ENCODE measurements at places on chromosomes 6 and 20.

DNA sequence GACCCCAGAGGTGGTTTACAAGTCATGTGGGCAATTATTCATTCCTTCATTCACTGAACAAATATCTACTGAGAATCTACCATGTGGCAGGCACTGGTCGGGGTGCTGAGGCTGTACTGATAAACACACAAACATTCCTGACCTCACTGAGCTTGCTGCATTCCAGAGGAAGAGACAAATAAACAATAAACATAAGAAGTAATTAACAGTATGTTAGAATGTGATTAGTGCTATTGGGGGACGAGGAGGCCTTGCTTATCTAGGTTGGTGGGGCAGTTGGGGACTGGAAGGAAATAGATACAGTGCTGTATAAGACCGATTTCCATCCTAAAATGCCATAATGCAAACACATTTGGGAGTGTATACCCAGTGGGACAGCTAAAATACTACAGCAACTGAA, 44.1 kb downstream of the MAK start:
- no peak for DNase-seq

GRCh38 chr6:142679907-142680700, 264.9 kb downstream of the HIVEP2 start:
- no peak for DNase-seq

GRCh38 chr6:95352064-95352795, 225.1 kb upstream of the MANEA start:
- no peak for DNase-seq

DNA sequence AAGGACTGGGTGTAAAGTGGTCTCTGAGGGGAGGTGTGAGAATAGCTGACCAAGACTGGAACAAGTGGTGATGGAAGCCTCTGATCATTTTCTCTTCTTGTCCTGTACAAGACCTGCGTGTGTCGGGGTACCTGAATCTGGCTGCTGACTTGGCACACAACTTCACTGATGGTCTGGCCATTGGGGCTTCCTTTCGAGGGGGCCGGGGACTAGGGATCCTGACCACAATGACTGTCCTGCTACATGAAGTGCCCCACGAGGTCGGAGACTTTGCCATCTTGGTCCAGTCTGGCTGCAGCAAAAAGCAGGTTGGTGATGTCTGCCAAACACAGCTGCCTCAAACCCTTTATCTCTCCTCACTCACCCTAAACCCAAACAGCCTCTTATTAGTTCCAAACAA, 1.7 kb upstream of the HSD17B8 start:
- no peak for DNase-seq

- no peak for DNase-seq
Measured at GRCh38 chr20:53281557-53282117, 309.5 kb downstream of the TSHZ2 start.

DNA sequence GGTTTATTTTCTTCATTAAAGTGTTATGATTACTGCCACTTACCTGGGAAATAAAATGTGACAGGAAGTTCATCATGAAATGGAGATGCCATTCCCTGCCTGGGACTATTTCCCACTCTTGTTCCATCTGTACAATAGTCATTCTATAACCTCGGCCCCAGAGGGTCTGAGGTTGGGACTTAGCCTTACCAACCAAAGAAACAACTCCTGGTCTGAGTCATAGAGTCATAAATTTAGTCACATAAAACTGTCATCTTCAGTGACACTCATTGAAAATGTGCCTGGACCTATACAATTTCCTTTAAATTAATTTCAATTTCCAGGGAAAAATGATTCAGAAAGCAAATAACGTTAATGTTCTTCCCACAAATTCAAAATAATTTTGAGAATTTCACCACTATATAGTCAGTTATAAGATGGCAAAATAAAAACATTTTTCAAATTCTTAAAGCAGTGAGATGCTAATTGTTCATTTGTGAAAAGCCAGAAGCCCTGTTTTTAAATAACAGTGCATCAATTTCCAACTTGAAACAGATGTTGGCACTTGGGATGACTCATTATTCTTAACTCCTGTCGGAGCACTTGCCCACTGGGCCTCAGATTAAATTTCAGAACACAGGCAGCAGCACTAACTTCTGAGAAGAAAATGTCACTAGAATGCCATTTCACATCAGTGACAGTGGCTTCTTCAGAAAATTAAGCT, 201.2 kb upstream of the SMLR1 start:
- DNase-seq: no peak

- DNase-seq: no peak
Measured at GRCh38 chr20:39268981-39269461, 306.9 kb downstream of the DHX35 start.

DNA sequence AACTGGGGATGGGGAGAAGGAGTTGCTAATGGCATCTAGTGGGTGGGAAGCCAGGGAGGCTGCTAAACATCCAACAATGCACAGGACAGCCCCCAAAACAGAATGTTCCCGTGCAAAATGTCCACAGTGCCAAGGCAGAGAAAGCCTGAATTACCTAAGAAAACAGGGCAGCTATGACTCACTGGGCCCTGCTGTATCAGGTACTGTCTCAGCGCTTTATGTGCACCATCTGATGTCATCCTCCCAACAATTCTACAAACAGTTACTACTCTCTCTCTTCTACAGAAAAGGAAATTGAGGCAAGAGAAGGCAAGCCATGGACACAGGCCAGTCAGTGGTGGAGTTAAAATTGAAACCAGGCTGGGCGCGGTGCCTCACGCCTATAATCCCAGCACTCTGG, 3.1 kb downstream of the YTHDF1 start:
- no peak for DNase-seq

DNA sequence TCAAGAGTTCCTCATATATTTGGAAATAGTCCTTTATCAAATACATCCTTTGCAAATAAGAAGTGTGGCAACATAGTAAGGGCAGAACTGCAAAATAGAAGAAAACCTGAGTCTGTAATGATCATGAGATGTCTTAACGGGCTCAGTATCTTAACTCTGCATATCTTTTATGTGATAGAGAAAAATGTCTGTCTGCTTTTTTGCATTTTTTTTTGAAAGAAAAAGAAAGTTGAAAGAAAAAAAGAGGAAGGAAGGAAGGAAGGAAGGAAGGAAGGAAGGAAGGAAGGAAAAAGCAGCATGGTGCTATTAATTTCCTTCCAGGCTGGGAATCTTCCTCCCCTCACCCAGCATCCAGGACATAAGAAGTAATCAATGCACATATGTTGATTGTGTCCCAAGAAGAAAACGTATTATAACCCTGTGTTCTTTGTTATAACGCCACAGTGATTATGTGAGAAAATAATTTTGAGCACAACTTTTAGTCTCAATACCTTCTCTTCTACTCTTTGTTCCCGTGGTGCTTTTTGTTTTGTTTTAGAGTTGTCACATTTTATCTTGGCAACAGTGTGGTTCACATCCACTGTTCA, 58.7 kb upstream of the PCSK2 start:
- no peak for DNase-seq

GRCh38 chr6:149820506-149820905, 43.7 kb downstream of the LRP11 start:
- DNase-seq: no peak

DNA sequence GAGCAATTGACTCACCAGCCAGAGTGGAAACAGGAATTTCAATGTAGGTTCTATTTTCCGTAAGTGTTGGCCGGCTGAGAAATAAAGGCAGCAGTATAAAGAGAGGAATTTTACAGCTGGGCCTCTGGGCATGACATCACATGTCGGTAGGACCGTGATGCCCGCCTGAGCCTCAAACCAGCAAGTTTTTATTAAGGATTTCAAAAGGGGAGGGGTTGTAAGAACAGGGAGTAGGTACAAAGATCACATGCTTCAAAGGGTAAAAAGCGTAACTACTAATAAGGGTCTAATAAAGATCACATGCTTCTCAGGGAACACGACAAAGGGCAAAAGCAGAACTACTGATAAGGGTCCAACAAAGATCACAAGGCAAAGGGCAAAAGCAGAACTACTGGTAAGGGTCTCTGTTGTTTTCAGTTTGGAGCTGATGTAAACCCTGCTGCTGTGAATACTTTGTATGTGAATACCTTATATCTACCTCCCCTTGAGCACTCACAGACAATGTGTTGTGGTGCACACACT, 9.0 kb upstream of the TULP4 start:
- no peak for DNase-seq

DNA sequence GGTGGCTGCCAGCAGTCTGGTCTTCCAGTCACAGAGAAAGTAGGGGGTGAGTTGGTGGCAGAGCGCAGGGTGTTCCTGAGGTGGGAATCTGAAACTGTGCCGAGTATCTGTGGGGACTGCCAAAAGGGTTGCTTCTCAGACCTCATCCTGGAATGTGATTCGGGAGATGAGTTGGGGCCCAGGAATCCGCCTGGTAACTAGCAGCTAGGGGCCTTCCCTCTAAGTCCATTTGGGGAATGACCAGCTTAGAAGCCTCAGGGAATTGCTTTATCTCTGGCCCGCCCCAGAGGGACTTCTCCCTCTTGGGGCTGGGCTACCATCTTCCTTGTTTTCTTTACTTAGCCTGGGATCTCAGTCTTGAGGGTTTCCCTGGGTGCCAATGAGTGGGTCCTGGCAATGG, 49.6 kb downstream of the MOCS1 start:
- no peak for DNase-seq

GRCh38 chr6:158841358-158841757, 22.2 kb upstream of the EZR start:
- DNase-seq: no peak

DNA sequence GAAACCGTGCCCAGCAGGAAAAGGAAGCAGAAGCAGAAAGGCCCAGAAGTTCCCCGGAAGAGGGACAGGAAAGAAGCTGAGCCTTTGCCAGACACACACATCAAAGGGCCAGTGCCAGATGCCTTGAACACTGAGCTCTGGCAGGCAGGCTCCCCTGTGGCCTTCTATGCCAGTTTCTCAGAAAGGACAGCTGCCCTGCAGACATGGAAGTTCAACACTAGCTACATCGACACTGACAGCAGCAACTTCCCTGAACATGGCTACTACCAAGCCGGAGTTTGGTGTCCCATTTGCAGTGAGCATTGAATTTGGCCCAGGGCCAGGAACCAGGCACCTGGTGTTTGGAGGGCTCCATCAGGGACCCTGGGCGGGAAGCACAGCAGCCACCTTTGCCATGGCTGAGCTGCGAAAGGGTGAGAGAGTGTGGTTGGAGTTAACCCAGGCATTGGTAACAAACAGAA, 8.0 kb upstream of the RAET1E start:
- DNase-seq: no peak

DNA sequence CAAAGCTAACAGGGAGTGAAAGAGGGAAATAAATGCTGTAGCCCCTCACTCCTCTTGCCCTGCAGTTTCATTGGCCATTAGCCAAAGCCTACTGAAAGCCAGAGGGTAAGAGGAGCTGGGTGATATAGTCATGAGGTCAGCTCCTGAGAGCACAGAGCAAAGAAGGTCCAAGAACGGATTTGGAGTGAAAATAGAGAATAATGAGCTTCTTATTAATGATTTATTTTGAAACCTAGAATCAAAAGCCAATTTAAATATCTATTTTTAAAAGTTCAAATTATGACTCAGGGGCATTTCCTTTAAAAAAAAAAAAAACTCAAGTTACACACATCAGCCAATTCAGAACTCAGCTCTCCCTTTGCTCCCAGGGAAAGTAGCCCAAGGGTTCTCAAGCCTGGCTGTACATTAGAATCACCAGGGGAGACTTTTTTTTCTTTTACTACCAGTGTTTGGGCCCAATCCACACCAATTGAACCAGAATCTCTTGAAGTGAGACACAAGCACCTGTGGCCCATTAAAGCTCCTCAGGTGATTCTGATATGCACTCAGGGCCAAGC, 79.1 kb downstream of the SNAP25 start:
- DNase-seq: no peak

DNA sequence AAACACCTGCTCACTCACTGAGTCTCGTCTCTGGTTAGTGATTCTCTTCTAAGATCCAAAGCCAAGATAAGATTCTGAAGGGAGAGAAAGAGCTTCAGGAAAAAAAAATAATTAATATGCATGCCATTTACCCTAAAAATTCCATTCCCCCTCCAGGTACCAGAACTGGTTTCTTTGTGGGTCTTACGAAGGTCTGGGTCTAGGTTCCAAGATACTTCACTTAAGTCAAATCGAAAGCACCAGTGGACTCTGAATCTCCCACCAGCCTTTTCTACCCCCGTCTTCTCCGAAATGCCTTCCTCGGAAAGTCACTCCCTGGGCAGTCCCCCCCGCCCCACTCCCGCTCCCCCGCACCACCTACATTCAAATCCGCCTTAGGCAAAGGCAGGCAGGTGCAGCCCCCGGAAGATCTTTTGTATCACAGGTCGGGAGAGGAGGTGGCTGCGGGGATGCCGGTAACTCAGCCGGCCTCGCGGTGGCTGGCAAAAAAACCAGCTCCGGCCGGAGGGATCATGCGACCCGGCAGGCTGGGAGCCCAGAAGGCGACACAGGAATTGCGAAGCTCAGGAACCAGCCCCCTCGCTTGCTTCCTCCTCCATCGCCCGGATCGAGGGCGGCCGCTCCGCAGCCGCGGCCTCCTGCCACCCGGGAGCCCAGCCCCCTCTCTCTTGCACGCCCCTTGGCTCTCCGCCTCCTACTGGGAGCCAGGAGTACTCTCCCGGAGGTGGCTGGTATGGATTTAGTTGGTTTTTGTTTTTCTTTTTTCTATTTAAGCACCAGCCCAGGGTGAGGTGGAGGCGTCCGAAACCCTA, at the start of gene BCL2L1:
BCL2L1 (minus strand) TSS at position 612 of the 812 bp plus-strand sequence. CDS start 650 bp downstream, outside the sequence.
- DNase-seq: no peak

- no peak for DNase-seq
Measured at GRCh38 chr20:36628076-36628475, 17.9 kb downstream of the SLA2 start.

DNA sequence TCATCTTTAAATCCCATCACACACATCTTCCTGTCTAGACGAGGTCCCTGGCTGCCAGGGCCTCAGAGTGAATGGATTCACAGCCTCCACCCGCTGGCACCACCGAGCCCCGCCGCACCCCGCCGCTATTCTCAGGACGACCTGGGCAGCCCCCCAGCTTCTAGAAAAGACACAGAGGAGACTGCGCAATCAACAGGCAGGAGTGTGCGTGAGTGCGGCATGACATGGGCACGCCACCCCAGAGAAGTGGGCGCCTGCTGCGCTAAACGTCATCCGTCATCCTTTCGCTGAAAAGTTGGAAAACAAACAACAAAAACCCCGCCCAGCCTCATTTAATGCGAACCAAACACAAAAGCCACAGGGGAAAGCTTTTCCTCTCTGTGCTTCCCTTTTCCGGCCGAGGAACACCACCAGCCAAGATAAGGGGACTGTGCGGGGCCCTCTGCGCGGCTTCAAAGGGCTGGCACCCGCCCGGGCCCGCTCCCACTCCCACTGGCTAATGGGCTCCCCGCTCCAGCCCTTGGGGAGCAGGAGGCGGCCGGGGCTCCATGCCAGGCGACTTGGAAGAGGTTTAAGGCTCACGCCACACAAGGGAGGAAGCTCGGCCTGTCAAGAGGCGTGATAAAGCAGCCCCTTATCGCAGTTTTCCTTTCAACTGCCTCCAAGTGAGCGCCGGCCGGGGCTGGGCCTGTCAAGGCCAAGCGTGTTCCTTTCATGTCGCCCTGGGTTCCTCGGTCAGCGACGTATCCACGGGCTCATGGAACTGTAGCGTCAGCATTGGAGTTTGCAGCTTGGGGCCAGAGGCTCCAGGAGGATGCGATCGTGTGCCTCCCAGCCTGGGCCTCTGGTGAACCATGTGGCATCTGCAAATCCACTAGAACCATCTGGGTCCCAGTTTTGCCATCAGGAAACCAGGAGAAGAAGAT, 50.1 kb downstream of the NFATC2 start:
- DNase-seq: no peak

- no peak for DNase-seq
Measured at GRCh38 chr6:133240511-133241085, 559 bp upstream of the EYA4 start.

Data from GM12864 (cell line).